ENCODE measurements at places on chromosomes 13 and 19.
A peak's percentile ranks its signal among the peaks of the same experiment; 100 is the strongest.

GRCh38 chr19:8473648-8474476 lies 28.6 kb downstream of the PRAM1 start:
- DNase-seq, result no peak

GRCh38 chr19:51573331-51573730 lies 2.2 kb downstream of the ZNF175 start:
- peak; percentile 20 for DNase-seq

- no peak for DNase-seq
These were observed 9.7 kb upstream of the CERS1 start for GRCh38 chr19:18905513-18906236.

DNA sequence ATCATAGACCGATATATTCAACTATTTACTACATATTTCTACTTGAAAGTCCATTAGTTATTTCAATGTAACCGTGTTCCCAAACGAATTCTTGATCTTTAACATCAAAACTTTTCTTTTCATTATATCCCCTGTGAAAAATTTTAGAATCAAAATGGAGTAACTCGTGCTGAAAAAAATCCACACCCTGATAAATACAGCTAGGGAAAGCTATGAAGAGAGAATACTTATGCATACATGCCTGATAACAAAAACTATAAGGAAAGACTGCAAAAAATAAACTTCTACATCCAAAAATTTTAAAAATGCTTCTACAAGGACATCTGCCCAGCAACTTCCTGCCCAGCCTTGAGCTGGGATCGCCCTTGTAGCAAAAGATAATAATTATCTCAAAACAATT lies 2458.3 kb upstream of the PCDH20 start:
- no peak for DNase-seq

- DNase-seq, result no peak
These were observed at the start of gene CABP5 for GRCh38 chr19:48043675-48044258. TSS of gene CABP5 (minus strand) at chr19:48044079. CDS start at chr19:48043922, 157 bp downstream.

GRCh38 chr19:30227661-30228112 lies 144.5 kb upstream of the ZNF536 start:
- peak; percentile 40 for DNase-seq

DNA sequence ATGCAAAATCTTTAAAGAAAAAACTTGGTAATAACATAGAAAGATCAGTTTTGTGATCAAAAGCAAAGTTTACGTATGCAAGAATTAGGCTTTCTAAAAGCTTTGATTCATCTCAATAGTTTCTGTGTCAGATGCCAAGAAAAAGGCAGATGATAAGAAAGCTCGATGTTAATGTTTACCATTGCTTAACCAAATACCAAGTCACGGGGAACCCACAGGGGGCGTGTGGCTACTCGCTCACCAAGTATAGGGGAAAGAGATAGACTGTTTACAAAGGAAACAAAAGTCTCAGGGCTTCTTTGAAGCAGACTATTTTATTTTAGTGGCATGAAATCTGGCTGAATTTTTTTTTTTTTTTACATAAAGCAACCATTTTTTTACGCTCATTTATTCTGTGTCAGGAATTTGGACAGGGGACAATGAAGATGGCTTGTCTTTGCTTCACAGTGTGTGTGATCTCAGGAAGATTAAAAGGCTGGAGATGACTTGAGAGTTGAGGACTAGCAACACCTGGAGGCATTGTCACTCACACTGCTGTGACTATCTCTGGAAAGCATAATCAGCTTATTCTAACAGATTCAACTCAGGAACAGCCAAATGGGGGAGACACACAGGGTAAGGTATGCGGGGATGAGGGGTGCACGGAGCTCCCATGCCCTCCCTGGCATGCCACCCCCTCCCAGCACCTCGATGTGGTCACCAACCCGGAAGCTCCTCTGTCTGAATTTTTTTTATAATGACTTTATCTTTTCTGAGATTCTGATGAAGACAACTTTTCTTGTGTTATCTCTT lies 24.9 kb downstream of the RCBTB1 start:
- peak; percentile 68 for DNase-seq

- no peak for DNase-seq
These were observed 212.8 kb upstream of the KLF12 start for GRCh38 chr13:74346960-74347359.

- DNase-seq, result peak; percentile 36
These were observed 344.6 kb downstream of the RFC3 start for GRCh38 chr13:34162544-34162933.

Measured in fibroblast of lung (primary cell).